Myocyte (in vitro differentiated cells): ENCODE measurements at places on chromosomes 12 and 14.
A peak's percentile ranks its signal among the peaks of the same experiment; 100 is the strongest.

- DNase-seq: no peak
Measured at GRCh38 chr12:78799649-78800048, 64.9 kb upstream of the SYT1 start.

GRCh38 chr12:39538679-39539104, 80.9 kb downstream of the ABCD2 start:
- DNase-seq: no peak

- DNase-seq: no peak
Measured at GRCh38 chr12:105775343-105775742, 363.4 kb downstream of the NUAK1 start.

GRCh38 chr14:52767058-52767833, 24.2 kb downstream of the GNPNAT1 start:
- no peak for DNase-seq

- no peak for DNase-seq
Measured at GRCh38 chr12:103401421-103401820, 94.3 kb downstream of the C12orf42 start.

- DNase-seq: no peak
Measured at GRCh38 chr14:51439896-51440295, 199.8 kb downstream of the TMX1 start.

DNA sequence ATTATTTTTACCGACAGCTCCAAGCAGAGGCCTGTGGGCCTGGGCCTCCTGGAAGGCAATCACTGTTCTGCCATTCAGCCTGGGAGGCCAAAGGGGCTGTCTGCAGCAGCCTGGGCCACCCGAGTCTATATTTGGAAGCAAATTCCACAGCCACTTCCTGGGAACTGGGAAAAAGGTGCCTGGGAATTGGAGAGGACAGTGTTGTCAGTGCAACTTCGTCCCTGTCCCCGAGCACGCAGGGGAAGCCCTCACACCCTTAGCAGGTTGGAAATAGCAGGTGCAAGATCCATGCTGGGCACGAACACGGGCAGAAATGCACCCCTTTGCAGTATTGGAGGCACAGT, 9.6 kb upstream of the TBX5 start:
- DNase-seq: no peak

GRCh38 chr12:111066744-111067437, 146.5 kb upstream of the MYL2 start:
- DNase-seq: no peak

DNA sequence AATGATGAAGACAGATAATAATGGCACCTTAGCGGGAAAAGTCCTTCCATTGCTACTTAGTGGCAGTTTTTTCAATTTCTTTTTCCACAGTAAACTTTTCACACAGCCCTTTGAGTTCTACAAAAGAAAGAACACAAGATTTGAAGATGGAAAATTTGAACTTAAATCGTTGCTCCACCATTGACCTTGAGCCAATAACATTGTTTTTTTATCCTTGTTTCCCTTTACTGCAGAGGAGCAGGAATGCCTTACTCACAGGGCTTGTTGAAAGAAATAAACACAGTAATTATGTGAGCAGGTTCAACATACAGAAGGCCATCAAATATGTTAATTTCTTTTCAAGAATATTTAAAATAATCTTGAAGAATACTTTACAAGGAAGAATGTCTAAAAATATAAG, 181.5 kb upstream of the KRR1 start:
- no peak for DNase-seq

GRCh38 chr14:95467657-95468056, 48.8 kb downstream of the SYNE3 start:
- no peak for DNase-seq

GRCh38 chr12:58588770-58589169, 331.5 kb downstream of the LRIG3 start:
- no peak for DNase-seq

DNA sequence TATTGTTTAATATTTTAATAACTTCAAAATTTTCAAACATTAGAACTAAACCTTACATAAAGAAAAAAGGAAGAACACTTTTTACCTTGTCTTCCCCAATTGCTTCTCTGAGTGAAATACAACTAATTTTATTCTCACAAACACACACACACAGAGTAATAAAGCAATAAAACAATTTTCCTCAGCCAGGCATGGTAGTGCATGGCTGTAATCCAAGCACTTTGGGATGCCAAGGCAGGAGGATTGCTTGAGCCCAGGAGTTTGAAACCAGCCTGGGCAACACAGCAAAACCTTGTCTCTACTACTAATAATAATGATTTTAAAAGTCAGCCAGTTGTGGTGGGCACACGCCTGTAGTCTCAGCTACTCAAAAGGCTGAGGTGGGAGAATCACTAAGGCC, 13.1 kb downstream of the PPP1R12A start:
- DNase-seq: no peak

GRCh38 chr14:80005561-80005960, 205.7 kb downstream of the DIO2 start:
- no peak for DNase-seq

GRCh38 chr12:114998118-114998749, 314.3 kb upstream of the TBX3 start:
- no peak for DNase-seq

DNA sequence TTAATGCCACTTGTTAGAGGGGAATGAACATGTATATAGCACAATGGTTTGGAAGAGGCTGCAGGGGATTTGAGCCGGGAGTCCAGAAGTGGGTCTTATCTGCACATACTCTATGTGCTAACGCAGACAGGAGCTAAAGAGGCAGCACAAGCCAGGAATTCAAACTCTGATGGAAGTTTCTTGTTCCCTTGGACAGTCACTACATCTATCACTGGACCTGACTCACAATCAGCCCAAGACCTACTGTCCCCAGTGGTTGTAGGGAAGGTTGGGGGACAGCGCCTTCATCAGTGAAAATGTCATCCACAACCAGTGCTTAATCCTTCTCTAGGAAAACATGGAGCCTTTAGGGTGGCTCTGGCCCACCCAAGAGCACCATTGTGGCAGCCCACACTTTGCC, 107.8 kb downstream of the GCH1 start:
- DNase-seq: no peak

DNA sequence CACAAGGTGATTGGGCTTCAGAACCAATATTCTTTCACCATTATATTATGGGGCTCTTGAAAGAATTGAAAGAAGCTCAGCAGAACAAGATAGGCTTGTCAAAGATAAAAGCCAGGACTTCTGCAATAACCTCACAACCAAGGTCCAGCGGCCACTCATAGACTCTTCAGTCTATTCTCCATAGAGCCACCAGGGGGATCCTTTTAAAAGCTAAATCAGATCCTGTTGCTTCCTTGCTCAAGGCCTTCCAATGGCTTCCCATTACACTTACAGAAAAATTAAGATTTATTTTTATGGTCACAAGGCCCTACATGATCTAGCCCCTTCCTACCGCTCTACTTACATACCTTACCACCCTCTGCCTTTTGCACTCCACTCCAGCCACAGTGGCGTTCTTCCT, 169.6 kb downstream of the C12orf42 start:
- no peak for DNase-seq

DNA sequence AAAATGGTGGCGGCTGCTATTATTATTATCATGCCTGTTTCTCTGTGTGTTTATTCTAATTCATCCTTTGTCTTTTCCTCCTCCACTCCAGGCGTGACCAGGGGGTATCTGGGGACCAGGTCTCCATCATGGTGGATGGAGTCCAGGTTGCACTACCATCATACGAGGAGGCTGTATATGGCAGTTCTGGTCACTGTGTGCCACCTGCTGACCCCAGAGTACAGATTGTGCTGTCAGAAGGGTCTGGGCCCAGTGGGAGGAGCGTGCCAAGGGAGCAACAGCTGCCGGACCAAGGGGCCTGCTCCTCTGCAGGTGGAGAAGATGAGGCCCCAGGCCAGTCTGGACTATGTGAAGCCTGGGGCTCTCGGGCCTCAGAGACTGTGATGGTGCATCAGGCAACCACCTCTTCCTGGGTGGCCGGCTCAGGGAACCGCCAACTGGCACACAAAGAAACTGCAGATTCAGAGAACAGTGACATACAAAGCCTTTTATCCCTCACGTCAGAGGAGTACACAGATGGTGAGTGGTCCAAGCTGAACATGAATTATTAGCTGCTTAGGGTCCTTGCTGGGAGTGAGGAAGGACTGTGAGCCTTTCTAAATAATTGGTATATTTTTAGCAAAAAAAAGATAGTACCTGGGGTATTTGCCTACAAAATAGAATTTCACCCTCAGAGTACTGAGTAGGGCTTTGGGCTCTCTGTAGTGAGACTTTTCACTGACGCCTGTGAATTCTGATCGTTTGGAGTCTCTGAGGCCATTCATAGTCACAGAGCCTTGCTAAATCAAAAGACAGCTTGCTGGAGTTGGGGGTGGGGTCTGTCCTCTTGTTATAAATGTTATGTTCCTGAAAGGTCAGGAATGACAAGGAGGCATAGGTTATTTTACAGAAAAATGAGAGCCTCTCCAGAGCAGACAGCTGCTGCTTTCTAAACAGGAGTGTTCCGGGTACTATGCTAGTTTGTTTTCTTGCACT, 58.1 kb upstream of the SRSF5 start:
- DNase-seq: no peak

DNA sequence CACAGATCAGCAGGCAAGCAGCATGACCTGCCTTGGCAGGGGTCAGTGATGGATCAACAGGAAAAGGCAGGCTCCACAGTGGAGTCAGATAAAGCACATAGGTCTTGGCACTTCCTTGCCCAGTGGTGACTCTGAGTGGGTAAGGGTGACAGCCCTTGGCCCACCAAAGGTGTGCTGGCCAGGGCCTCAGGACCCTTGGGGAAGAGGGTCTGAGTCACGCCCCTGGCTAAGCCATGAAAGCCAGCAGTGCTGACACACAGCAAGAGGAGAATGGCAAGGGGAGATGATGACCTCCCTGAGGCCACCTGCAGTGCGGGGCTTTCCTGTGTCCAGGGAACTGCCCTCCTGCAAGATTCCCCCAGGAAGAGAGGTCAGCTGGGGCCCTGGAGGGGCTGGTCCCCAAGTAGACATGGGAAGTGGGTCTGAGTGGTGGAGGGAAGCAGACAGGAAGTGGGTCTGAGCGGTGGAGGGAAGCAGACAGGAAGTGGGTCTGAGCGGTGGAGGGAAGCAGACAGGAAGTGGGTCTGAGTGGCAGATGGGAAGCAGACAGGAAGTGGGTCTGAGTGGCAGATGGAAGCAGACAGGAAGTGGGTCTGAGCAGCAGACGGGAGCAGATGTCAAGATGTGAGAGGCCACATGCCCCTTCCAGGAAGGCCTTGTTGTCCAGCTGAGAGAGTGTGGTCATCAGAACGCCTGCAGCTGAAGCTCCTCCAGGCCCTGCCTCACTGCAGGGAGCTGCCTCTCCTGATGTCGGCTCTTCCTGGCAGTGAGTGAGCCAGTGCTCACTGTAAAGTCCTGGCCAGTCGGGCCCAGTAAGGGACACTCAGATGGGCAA, 34.8 kb downstream of the DIO3 start:
- no peak for DNase-seq

GRCh38 chr12:52037248-52037861, 13.9 kb upstream of the NR4A1 start:
- DNase-seq: no peak

GRCh38 chr14:94036313-94037167, 10.4 kb downstream of the OTUB2 start:
- peak; percentile 81 for DNase-seq
